Femur (tissue), 1 donor: ENCODE measurements at places on chromosomes 7 and 10.

- DNase-seq: no peak
These were observed 111.1 kb downstream of the TNS3 start for GRCh38 chr7:47470567-47471357.

DNA sequence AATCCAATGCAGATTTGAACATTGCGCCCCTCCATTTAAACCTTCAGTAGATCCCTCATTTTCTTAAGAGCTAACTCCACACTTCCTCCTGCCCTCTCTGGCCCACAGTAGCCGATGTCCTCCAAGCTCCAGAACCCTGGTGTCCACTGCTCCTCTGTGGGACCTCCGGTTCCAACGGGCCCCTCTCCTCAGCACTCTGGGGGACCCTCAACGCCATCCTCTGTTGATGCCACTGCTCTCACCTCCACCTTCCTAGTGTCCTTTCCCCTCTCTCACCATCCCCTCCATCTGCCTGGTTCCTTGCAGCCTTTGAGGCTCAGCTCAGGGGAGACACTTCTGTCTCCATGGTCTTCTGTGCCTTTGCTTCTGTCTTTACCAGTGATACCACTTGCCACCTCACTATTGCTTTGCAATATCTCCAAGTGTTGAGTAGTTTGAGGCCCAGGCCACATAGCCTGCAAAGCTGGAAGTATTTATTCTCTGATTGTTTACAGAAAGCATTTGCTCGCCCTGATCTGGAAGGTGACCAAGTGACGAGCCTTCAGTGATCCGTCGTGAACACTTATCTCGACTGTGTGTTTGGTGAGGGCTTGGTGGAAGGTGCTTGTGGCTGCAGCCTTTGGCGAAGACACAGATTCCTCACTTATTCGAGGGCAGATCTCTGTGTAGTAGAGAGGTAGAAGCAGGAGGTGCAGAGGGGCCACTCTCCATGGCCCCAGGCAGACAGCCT lies 104.8 kb upstream of the SHH start:
- DNase-seq: no peak

- no peak for DNase-seq
These were observed 22.4 kb downstream of the CFAP69 start for GRCh38 chr7:90267263-90267858.

GRCh38 chr7:64946772-64947171 lies 43.7 kb downstream of the ZNF273 start:
- DNase-seq: peak; percentile 42

DNA sequence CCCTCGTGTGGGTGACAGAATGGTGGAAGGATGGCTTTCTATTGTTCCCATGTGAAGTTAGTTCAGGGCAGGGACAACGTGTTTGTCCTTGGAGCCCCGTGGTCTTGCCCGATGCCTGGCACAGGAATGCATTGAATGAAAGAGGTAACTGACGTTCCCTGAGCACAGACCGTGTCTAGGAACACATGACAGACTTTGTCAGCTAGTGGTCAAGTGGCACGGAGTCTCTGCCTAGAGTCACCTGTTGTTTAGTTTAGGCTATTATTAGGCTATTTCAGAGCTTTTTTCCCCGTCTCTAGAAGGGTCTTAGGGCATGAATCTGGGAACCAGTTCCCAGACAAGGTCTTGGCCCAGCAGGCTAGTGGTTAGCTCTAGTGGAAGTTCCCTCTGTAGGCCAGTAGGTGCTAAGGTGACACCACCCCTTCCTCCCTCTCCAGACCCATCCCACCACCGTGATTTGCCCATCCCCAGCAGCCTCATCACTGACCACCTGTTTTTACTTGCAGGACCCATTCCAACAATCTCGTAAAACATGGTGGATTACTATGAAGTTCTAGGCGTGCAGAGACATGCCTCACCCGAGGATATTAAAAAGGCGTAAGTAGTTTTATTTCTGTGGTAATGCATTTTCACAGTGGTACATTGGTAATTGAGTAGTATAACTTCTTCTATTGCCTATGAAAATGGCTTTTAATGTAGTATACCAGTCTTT lies 21.4 kb downstream of the DNAJB6 start:
- DNase-seq: no peak

- DNase-seq: no peak
These were observed 9.6 kb upstream of the KIF5B start for GRCh38 chr10:32065856-32066255.

DNA sequence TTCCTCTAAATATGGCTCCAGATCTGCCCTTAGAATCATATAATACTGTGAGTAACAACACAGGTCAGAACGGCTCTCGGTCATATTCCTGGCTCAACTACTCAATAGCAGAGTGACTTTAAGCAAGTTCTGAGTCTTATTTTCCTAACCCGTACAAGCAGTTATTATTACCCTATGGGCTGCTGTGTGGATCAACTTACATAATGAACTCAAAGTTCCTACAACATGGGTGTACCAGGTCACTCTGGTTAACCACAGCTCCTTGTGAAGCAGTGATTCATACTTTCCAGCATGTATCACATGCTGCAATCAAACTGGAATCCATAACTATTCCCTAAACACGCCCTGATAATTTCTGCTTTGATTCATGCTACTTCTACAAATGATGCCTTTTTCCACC lies 107.3 kb downstream of the LRRN3 start:
- DNase-seq: peak; percentile 19

- peak; percentile 62 for DNase-seq
These were observed 219.4 kb upstream of the CELF2 start for GRCh38 chr10:10798102-10798863.

DNA sequence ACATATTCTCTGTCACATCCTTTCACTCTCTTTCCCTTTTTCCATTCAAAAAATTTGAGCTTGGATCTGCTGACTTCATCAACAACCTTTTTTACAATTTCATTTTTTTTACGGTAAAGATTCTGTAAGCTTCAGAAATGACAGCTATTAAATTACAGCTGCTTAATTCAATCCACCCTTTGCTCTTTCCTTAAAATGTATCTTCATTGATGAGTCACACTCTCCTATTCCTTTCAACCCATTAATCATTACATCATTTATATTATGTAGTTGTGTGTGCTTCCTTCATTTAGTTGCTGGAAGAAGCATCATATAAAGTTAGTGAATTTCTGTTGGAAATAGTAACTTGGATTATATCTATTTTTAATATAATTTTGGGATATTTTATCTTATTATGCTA lies 67.1 kb upstream of the MAGI2 start:
- DNase-seq: no peak

- no peak for DNase-seq
These were observed 155.2 kb downstream of the DGKI start for GRCh38 chr7:137691566-137691965.
